Stimulated activated CD4-positive, alpha-beta T cell treated with anti-CD3 and anti-CD28 coated beads, Interleukin-4, amount 100 ng/mL, for 1 hour (primary cell): ENCODE measurements at places on chromosomes 11 and 22.

DNA sequence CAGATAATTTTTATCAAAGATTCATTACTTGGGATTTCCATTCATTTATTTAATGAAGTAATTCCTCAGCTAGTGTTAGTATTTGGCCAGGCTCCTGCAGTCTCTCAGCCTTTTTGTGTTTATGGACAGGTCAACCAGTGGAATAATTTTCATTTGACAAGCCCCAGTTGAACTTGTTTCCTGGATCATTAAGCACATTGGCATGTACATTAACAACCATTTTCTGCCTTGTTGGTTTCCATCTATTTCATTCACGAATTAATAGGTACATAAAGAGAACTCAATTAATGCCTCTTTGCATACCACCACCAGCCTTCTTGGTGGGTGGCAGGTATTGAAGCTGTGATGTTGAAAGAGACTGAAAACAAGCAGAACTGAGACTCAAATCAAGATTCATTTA is 745.2 kb downstream of the KCNA4 start:
- DNase-seq, result no peak

- no peak for DNase-seq
Measured at GRCh38 chr22:46145361-46145851, 4.9 kb upstream of the PPARA start.

GRCh38 chr22:20615021-20615420 is 107.6 kb downstream of the MED15 start:
- DNase-seq, result no peak

DNA sequence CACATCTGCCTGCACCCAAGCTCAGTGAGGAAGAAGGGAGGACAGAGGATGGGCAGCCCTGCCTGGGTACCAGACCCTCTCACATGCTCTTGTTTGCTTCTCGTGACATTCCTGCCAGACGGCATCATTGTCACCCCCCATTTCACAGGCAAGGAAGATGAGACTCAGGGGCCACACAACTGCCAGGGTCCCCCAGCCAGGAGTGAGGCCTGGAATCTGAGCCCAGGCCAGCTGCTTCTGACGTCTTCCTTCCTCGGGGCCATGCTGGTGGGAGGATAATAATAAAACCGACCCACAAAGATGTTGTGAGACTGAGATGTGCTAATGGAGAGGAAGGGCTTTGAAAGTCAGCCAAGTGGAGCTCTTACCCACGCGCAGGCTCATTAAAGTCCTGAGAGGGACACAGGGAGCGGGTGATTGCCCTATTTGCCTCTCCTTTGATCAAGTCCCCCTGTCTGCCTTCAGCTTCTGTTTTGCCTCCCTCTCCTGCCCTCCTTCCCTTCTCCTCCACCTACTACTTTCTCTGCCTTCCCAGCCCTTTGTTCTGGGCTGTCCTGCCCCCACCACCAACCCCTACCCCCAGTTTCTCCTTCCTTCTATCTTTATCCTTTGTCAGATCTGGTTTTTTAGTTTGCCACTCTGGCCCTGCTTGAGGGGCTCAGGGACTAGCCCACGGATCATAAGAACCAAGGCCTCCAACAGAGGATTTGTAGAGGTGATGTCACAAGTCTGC is 62.7 kb downstream of the MCM5 start:
- no peak for DNase-seq

DNA sequence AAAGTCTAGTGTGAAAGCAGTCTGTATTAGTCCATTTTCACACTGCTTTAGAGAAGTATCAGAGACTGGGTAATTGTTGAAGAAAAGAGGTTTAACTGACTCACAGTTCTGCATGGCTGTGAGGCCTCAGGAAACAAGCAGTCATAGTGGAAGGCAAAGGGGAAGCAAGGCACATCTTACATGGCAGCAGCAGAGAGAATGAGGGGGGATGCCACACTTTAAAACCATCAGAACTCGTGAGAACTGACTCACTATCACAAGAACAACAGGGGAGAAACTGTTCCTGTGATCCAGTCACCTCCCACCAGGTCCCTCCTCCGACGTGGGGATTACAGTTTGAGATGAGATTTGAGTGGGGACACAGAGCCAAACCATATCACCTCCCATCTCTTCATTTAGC is 13.8 kb upstream of the TUBA8 start:
- no peak for DNase-seq

GRCh38 chr11:123586568-123586967 is 67.9 kb downstream of the SCN3B start:
- DNase-seq, result no peak
